Esophagus squamous epithelium (tissue), 5 donors: ENCODE measurements at places on chromosomes 16 and 17.

- no peak for DNase-seq
Measured at GRCh38 chr16:58377932-58378331, 14.3 kb upstream of the GINS3 start.

DNA sequence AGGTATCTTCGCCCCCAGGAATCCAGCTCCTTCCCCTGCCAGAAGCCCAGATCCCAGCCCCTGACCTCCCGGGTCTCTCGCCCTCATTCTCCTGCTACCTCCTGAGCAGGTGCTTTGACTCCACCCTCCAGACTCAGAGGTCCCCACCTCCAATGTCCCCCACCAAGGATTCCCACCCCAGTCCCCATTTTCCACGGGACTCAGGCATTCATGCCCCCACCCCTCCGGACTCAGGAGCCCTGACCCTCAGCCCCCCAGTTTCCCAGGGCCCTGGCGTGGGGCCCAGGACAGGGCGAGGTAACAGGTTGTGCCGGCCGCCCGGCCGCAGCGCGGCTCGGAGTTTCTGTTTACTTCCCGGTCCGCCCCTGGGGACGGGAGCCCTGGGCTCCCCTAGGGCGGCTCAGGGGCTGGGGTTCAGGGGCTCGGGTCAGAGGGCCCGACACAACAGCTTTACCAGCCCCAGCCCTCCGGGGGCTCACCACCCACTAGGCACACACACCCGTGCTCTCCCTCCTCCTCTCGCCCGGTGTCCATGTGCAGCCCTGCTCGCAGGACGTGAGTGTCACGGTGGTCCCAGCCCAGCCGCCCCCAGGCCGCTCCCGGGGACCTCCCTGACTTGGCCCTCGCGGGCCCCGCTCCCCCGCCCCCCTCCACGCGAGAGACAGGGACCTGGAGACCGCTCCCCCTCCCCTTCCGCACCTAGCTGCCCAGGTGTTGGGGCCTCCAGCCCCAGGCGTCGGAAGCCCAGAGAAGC is 595 bp downstream of the BICDL2 start:
- no peak for DNase-seq

DNA sequence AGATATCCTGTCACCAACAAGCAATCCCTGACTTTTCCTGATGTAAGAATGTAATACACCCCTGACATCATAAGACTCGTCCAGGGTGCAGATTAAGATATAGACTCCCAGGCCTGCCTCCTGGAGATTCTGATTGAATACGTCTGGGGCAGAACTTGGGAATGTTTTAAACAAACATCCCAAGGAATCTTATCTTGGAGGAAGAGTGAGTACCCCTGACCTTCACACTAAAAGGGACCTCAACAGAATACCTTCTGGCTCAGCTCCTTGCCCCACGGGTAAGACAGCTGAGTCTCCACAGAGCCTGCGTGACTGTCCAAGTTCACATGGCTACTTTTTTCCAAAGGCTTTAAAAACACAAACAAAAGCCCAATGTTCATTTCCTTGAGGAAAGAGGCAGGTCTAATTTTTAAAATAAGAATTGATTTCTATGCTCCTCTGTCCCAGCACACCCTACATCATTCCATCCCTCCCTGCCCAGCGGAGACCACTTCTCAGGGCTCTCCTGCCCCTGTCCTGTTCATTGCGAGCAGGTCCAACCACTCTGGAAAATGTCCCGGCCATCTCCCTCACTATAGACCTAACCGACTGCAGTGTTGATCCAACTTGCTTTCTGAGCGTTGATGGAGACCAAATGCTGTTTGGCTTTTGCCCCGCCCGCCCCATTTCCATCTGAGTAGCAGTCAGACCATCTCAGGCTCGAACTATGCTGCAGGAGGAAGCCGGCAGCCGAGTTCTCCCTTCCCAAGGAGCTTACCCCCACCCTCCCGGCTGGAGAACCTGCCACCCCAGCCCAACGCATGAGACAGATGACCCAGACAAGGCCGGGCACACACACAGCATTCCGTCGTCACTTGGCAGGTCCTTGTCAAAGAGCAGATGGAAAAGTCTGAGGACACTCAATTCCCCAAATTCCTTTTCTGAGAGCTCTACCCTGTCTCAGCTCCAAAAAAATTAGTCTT is 44.1 kb upstream of the MYH10 start:
- no peak for DNase-seq

GRCh38 chr17:66496306-66496705 is 193.9 kb downstream of the PRKCA start:
- DNase-seq = no peak

DNA sequence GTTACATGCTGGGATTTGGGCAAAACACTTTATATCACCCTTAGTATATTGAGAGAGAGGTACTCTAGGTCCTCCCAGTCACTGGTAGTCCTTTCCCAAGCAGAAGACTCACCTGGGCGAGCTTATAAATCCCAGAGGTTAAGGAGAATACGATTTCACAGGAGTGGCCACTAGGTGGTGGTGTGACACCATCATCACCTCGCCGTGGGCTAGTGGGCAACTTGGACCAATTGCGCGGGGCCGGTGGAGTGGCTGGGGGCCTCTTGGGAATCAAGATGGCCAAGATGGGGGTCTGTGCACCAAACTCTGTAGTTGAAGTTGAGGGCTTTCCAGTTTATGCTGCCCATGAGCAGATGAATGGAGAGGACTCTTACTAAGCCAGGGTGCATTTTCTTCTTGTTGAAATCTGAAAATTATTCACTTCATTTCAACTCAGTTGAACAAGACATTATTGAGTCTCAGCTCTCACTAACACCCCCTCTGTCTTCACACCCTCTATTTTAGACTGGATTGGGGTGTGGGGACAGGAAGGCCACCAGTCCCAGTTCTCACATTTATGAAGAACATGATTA is 38.2 kb upstream of the PIRT start:
- DNase-seq = no peak

DNA sequence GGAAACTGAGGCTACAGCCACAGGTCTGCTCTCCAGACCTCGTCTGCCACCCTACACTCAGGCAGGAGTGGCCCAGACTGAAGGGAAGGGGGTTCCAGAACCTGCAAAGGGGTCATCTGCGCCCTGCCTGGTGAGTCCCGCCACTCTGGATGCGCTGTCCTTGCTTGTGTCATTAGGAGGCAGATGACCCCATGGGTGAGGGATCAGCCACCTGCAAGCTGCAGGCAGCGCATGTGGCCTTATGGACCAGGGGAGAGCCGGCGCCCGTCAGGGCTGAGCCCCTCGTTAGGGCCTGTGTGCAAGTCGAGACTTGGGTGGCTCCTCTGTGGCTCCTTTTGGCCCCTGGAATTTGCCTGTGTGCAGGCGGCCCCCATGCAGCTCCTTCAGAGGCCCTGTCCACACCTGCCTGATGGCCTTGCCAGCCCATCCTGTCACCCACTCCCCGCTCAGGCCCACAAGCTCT is 5.7 kb downstream of the ZFPM1 start:
- DNase-seq = no peak

DNA sequence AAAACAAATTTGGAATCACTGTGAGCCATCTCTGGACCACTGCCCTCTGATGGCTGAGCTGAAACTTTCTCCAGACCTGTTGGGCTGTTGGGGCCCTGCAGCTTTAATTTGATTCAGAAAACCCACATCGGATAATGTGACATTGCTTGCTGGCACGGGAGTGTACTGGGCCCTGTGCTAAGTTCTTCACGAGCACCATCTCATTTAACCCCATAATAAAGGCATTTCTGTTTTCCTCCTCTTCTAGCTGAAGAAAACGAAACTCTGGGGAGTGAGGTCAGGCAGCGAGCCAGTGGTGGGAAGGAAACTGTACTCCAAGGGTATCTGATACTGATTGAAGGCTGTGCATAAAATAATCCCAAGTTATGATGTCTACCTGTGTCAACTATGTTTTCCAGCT is 34.5 kb upstream of the TNRC6A start:
- DNase-seq = no peak

GRCh38 chr16:11471548-11471947 is 115.2 kb downstream of the LITAF start:
- DNase-seq = no peak

DNA sequence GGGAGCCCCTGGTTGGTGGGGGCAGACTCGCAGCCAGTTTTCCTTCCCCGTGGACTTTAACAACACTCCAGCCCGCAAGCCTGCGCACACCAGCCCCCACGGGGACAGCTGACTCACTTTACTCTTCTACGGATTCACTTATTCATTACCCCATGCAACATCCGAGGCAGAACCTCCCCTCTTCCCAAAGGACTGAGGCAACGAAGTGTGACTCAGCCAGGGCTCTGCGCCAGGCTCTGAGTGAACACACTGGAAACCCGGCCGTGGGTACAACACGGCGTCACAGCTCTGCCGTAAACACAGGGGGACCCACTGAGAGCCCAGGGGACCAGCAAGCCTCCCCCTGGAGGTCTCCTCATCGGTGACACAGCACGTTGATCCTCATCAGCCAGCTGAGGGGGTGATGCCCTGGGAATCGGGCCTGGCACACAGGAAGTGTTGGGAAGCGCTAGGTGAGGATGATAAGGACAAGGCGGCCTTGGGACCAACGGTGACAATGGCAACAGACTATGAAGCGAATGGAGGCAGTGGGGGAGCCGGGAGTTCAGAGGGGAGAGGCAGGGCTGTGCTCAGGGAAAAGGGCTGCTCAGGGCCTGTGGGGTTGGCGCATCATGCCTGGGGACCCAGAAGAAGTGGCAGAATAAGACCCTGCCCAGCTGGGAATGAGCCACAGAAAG is 14.6 kb downstream of the COTL1 start:
- no peak for DNase-seq

DNA sequence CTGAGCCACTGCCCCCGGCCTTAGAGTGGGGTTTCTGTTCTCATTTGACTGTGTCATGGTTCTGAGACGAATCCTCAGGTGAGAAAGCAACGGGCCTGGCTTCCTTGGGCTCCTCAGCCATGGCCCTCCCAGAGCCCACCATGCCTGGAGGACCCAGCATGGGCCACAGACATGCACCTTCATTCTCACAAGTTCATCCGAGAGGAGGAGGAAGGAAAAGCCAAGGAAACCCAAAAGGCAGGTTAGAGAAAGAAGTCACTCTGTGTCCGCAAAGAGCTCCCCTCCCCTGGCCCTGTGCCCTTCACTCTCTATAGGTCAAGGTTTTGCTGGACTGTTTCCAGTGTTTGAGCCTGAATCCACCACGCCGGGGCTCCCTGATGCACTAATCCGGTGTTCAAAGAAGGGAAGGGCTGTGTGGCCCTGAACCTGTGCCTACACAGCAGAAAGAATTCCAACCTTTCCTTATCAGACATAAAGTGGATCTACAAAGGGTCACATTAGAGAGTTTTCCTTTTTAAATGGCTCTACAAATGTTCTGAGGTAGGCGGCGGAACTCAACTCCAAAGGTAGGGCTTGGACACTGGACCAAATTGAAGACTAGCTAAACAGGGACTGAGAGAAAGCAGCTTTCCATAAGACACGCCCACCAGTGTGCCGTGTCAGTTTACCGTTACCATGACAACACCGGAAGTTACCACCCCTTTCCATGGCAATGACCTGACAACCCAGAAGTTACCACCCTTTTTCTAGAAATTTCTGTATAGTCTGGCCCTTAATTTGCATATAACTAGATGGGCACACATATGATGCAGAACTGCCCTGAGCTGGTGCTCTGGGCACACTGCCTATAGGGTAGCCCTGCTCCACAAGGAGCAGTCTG is 15.9 kb upstream of the PECAM1 start:
- no peak for DNase-seq

DNA sequence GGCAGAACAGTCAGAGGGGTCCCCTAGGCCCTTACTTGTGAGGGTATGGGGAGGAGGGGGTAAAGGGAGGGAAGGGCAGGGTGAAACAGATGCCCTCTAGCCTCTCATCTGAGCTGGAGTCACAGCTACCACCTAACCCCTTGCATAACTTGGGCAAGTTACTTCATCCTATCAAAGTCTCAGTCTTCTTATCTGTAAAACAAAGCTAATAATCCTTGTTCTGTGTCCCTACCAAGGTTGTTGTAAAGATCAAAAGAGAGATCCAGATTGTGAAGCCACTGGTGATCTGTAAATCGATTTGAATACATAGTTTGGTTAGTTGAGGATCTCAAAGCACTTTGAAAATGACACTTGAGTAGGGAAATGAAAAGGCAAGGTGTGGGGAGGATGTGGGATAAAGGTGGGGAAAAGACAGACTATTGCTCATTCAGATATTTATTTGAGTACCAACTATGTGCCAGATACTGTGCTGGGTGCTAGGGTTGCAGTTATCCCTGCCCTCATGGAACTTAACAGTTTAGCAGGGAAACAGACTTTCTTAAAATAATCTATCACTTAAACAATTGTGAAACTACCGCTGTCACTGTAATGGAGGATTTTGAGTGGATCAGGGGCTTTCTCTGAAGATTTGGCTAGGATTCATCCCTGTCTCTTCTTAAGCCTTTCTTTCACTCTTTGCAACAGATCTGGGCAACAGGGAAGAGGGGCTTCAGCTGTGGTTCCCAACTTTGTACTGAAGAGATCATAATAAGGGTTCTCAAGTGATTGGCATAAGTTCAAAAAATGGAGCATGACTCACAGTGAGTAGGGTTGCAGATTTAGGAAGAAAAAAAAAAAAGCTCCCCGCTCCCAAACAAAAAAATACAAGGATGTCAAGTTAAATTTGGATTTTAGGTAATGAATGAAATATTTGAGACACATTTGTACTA is 3.0 kb downstream of the HEATR9 start:
- DNase-seq = no peak

DNA sequence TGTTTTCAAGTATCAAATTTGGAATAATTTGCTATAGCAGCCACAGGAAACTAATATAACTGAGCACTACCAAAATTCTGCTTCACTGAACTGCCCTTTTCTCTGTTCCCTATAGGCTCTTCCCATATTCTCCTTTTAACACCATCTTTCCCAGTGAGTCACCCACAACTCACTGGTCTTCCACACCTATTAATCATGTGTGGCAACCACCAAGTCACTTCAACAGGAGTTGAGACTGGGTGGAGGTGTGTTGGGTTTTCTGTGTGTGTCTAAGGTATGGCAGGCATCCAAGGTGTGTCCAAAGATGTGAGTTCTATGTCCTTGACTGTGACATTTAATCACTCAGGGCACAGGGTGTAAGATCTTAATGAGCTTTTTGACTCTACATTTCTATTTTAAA is 610.0 kb upstream of the CDH11 start:
- DNase-seq = no peak

DNA sequence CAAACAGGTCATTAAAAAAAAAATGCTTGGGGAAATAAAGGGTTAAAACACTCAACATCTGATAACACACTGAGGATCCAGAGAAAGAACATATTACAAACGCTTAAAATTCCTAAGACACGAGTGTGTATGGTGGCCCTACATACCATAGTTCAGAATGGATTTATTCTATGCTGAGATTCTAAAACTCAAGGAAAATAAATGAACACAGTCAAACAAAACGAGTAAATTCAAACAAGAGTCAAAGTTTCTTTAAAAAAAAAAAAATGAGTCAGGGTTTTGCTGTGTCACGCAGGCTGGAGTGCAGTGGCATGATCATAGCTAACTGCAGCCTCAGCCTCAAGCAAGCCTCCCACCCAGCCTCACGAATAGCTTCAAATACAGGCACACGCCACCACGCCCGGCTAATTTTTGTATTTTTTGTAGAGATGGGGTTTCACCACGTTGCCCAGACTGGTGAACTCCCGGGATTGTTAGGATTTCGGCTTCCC is 17.4 kb downstream of the CRK start:
- DNase-seq = no peak

- no peak for DNase-seq
Measured at GRCh38 chr16:85894266-85894665, 4.7 kb upstream of the IRF8 start.
